H4 (cell line): ENCODE measurements at places on chromosomes 1 and 21.

DNA sequence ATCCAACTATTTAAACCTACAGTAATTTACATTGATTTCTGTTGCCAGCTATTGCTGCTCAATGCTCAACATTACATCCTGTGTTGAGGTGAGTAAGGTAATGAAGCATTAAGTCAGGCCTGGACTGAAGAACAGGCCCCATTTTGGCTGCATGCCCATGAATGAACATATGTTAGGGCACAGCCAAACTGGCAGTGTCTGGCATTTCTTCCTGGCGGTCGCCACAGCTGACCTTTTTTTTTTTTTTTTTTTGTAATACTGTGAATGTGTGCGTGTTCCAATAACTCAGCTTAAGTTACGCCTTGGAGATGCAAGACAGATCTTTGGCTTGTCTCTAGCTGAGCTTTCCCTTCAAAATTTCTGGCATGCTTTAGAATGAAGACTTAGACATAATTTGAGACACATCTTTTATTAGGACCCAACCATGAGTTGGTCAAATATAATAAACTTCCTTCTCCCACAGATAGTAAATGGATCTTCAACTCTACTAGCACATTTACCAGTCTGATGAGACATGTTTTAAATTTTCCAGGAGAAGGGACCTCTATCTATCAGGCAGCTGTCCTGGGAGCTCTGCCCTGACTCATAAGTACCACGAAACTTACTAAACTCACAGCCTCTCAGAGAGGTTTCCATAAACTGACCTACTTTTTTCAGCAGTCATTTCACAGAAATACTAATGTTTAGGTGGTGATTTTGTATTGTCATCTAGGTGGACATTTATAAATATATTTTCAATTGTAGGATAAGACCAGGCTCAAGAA is 341.1 kb upstream of the RUNX1 start:
- peak; percentile 39 for DNase-seq

- no peak for DNase-seq
Observed at GRCh38 chr1:195113471-195113870, 1494.8 kb downstream of the KCNT2 start.

GRCh38 chr1:65276197-65276939 is 33.0 kb upstream of the DNAJC6 start:
- DNase-seq = no peak

- peak; percentile 48 for DNase-seq
Observed at GRCh38 chr1:39130325-39130724, 74.2 kb upstream of the MACF1 start.

DNA sequence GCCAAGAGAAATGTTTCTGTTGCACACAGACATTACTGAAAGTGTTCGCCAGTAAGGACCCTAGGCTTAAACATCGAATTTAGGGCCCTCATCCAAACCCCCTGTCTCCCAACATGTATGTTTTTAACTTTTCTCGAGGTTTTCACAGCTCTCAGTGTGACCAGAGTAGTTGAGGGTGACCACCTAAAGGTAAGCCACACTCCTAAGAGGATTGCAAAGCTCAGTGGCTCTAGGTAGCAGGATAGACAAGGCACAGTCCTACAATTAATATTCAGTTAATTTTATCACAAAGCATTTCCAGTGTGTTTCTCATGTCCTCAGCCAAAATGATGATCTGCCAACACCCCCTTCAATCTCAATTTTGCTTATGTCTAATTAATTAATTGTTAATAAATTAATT is 695 bp upstream of the ALG14 start:
- no peak for DNase-seq

DNA sequence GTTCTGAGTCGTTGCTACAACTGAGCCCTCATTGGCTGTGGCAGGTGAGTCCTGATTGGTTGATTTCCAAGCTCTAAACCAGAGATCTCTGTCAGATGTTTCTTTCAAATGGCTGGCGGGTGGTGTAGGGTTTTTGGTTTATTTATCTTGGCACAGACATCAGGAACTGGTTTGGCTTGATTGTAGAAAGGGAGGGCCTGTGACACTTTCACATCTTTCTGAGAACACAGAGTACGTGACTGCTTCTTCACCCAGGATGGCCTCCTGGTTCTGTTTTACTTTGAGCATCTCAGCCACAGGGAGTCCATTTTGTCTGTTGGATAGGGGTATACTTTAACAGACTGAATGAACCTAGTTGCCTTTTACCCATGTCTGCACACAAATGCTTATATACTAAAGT is 89.4 kb upstream of the GPR52 start:
- DNase-seq = peak; percentile 22

GRCh38 chr21:43733060-43733459 is 14.1 kb downstream of the PDXK start:
- DNase-seq = no peak

DNA sequence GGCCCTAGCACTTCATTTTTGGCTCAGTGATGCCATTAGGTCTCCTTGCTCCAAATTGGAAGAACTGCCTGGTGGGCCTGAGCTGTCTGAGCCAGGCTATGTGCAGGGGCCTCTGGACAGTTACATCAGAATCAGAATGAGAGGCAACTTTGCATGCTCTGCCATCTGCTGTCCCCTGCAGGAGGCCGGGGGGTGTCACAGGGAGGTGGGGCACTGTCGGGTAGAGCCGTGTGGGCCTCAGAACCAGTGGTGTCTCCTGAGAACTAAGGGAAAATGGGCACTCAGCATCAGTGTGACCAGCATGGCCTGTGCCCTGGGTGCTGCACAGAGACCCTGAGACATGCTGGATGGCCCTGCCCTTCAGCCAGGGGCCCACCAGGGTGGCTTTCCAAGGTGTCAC is 47.0 kb upstream of the COL6A1 start:
- no peak for DNase-seq
